Lung (tissue), 17 donors: ENCODE measurements at places on chromosomes 1 and 21. TPM values are rescaled to one million over a fixed set of nuclear protein-coding genes. Genes with fewer than 3 reads are reported as not detected.

MFSD2A gene
- total RNA-seq = 149 TPM

HSD3B1 gene
- not detected for total RNA-seq

DNA sequence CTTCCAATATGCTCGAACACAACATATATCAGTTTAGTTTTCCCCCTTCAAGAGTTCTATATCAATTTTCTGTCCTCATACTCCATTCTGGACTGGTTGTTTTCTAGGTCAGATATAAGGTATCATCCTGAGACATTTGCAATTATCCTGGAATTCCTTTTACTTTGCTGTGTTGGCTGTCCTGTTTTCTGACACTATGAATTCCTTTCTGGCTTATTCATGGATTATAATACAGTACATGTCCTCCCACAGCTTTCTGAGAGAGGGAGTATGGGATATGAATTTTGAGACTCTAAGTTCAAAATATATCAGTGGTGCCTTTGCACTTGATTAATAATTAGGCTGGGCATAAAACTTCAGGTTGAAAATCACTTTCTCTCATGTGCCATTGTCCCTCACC, 11.9 kb downstream of the PHTF1 start:
- no peak for DNase-seq

SH2D1B gene
- 1.5 TPM for total RNA-seq

DNA sequence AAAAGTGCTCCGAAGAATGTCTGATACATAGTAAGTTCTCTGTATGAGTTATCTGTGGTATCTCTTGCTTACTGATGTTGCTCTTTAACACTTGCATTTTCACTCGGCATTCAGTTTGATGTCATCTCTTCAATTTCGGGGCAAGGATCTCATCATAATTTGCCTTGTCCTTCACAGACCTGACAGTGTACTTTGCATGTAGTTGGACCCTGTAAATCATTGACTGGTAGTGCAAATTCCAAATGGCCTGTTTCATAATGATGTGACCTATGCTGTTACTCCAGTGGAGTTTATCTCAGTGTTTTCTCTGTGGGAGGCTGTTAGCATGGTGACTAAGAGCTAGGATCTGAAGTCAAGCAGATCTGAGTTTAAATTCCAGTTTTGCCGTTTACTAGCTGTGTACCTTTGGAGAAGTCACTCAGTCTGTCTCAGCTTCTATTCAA, 34.2 kb upstream of the ABCD3 start:
- DNase-seq = no peak

DNA sequence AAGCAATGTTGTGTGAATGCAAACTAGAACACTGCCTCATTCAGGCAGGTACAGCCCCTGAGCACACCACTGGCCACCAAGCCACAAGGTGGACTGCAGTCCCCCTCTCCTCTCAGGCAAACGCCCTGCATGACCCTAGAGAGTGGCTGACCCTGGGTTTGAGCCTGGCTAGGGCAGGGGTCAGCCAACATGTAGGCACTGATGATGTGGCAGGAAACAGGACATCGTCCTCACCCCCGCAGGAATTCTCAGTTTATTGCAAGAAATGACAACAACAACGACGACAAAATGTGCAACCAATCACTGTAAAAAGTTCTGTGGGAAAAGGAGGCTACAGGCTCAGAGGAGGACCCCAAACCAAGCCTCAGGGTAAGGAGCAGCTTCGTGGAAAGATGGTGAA, 81.3 kb downstream of the OMA1 start:
- no peak for DNase-seq

DNA sequence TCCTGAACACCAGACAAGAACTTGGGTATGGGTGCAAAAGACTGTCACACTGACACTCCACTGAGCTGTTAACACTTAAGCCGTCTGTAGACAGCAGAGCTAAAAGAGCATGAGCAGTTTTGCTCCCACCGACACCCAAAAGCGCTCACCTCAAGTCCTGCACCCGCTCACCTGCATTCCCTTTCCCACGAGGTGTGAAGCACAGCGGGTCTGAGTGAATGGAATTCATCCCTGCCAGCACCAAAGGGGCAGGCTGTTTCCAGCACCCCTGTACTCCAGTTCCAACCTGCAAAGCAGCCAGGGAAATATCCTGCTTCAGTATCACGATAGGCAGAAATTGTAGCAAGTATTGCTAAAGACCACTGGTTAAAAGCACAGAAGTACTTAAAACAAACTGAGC, 28.8 kb downstream of the KRTAP21-3 start:
- DNase-seq = no peak

GRCh38 chr1:212686069-212686468, 13.6 kb downstream of the BATF3 start:
- no peak for DNase-seq

GRCh38 chr1:9402256-9402616, 109.5 kb downstream of the SPSB1 start:
- DNase-seq = peak; percentile 20
